ENCODE measurements at places on chromosomes 1 and 21.

DNA sequence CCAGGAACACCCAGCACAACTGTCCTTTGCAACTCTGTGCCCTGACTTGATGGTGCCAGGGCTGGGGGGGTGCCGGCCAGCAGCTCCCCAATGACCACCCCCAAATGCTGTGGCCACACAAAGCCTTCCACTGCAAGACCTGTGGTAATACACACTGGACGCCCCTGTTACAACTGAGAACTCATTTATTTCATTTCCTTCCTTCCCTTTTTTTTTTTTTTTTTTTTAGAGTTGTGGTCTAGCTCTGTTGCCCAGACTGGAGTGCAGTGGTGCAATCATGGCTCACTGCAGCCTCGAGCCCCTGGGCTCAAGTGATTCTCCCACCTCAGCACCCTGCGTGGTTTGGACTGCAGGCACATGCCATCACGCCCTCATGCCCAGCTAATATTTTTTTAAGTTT is 25.2 kb downstream of the TP73 start:
- no peak for DNase-seq

- DNase-seq, result no peak
These were observed 19.5 kb upstream of the CPLANE2 start for GRCh38 chr1:16256478-16256877.

DNA sequence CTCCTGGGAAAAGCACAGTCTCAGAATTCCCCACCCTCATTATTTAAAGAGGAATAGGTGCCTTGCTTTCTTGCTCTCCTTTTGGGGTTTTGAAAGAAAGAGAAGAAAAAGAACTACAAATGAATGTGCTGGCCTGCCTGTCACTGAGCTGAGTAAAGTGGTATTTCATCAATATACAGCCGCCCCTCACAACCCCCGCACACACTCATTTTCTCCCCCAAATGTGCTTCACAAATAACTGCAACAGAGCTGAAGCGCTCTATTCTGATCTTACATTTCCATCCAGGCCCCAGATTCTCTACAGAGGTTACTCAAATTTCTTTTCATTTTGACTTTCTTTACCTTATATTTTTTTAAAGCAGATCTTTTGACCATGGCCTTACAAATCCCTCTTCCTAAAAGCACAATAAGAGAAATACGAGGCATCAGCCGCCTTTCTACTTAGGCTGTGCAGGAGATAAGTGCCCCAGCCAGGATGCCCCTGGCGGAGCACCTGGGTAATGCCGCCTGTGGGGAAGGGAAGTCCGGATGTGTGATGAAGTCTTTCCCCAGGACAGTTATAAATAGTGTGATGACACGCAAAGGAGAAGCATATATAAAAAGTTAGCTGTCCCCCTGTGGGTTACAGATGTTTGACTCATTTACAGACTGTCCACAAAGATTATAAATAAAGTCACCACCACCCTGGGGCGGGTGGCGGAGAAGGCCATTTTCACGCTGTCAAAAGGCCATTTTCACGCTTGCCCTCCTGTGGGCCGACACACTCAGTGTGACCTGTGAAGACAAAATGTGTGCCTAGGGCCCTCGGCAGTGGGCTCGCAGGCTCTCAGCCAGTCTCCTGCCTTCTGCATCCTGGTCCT is 6.5 kb downstream of the KCNN3 start:
- peak; percentile 77 for DNase-seq

DNA sequence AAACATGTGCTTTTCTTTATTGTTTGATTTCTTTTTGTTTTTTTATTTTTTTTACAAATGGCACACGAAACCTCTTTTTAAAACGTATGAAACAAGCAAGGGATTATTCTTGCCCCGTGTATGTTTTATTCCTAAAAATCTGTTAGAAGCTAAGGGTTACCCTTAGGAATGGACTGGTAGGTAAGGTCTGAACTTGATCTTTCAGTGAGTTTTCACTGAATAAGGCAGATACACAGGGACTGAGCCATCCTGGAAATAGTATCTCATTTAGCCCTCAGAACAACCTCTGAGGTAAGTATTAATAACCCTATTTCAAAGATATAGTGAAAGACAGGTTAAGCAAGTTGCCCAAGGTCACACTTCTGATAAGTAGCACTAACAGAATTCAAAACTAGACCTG is 6.0 kb downstream of the CD53 start:
- no peak for DNase-seq

DNA sequence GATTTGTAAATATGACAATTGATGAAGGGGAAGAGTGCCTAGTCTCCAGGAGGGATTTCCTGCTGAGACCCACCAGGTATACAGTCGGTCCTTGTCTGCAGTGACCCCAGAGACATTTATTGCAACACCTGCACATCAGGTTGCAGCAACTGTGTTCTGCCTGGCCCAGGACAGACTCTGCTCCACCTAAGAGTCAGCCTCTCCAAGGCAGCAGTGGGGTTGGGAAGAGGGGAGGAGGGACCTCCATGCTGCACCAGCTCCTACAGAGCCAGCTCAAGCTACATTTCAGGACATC is 120.4 kb upstream of the IRF2BP2 start:
- DNase-seq, result no peak

- no peak for DNase-seq
These were observed 68.7 kb downstream of the ADAMTS1 start for GRCh38 chr21:26776310-26777021.

- DNase-seq, result peak; percentile 86
These were observed at the start of gene ADAMTSL4 for GRCh38 chr1:150548632-150549495. Gene ADAMTSL4 (plus strand): TSS chr1:150549408. CDS start chr1:150552289, 2,881 bp downstream.

DNA sequence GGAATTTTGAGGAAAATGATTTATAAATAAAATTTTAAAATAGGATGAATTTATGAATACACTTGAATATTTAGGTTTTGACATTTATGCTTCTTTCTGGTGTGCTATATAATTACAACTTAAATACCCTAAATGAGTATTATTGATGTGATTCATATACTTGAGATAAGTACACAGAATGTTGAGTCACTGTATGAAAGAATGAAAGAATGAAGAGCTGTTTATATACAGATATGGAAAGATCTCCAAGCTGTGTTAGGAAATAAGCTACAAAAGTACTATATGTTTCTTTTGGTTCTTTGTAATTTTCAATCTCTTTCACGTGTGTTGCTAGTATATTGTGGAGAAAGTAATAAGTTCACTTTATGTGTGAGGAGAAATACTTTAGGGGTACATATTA is 147.2 kb downstream of the RASAL2 start:
- no peak for DNase-seq

DNA sequence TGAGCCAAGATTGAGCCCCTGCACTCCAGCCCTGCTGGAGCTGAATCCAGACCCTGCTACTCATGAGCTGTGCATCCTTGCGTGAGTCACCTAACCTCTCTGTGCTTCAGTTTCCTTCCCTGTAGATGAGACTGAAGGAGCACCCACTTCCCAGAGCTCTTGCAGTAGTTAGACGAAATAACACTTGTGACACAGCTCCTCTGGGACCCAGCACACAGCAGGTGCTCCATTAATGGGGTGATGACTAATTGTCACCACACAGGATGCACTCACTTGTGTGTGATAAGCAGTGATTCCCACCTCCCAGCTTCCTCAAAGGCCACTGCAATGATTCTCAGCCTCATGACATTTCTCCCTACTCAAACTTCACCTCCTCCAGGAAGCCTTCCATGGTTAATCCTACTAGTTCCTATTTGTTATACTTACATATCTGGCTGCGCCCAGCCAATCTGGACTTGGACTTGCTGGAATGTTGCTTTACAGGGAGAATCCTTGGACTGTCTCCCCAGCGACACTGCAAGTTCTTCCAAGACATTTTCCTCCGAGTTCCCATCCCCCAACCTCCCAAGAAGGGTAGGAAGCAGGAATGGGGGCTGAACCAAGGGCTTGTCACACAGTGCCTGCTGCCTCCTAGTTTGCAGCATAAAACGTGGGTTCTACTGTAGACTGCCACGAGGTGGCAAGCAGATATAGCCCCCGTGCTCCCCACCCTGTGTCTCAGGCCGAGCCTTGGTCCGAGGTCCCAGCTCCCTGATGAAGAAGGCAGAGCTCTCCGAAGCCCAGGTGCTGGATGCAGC is 17.2 kb downstream of the DRAXIN start:
- no peak for DNase-seq

DNA sequence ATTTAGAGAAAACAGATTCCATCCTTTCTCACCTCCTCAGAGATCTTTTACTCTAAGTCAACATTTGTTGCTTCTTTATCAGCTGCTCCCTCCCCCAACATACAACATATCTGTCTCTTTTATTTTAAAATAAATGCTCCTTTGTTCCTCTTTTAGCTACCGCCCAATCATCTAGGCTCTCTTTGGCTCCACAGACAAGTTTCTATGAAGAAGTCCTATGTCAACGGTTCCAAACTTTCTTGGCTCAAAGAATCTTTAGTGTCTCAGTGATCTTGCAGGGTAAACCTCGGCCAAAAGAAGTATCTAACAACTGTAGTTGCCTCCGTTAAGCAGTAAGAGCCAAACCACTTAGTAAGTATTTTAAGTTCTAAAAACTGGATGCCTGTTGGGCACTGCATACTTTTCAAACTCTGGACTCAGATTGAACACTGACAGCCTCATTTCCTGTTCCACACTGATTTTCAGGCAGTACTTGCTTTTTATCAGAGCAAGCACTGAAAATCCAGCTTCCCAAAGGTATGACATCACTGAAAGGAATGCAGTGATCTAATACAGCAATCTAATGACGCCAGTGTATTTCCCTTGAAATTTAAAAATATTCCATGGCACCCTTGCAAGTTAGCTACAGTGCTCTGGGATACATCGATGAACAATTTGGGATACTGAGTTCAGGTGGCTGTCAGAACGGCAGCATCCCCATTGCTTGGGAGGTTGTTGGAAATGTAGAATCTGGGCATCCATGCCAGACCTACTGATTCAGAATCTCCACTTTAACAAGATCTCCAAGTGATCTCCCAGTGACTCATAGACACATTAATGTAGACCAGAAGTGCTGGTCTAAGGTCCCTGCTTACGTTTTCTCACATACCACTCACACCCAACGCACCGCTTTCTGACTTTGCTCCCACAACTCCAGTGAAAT is 26.8 kb downstream of the EGLN1 start:
- DNase-seq, result no peak

- DNase-seq, result no peak
These were observed 28.5 kb upstream of the CAMSAP2 start for GRCh38 chr1:200710166-200710565.

GRCh38 chr21:41932576-41933312 is 21.1 kb downstream of the C2CD2 start:
- no peak for DNase-seq

DNA sequence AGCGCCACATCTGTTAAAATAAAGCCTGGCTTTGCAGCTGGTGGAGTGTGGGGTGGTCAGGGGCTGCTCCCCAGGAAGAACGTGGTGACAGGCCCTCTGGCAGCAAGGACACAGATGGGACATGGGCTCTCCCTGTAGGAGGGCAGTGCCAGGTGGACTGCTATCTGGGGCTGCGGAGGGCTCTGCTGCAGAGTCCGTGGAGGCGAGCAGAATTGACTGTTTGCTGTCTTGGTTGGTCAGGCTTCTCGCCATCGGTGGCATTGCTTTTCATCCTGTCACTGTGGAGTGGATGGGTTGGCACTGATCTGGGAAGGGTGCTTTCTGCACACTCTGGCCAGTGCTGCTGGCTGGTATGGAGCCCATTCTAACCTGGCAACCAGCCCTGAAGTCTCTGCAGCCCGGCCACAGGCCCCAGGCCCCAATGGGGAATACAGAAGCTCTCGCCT is 103.0 kb downstream of the LAMC2 start:
- DNase-seq, result no peak

DNA sequence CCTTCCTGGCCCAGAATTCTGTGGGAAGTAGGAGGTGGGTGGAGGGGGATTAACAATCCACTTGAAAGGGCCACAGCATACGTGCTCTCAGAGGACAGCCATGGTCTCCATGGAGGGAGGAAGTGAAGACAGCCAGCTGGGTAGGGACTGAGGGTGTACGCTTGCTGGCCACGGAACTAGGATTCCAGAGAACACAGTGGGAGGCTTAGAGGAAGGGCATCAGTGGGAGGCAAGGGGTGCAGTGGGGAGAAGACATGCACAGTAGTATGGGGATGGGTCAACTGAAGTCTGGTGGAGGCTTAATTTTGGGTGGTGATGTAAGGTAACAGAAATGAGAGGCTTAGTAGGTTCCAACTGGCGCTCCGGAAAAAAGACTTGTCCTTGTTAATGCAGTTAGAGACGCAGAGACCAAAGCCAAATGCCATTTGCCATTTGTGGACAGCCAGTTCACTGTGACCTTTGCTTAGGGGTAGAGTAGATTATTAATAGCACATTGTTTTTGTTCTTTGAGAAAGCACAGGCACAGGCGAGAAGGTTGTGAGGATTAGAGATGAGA is 103.0 kb downstream of the ZSCAN20 start:
- no peak for DNase-seq

- DNase-seq, result no peak
These were observed 76.8 kb downstream of the POU2F1 start for GRCh38 chr1:167297222-167298214.

GRCh38 chr1:193602705-193603104 is 416.3 kb upstream of the B3GALT2 start:
- DNase-seq, result no peak

DNA sequence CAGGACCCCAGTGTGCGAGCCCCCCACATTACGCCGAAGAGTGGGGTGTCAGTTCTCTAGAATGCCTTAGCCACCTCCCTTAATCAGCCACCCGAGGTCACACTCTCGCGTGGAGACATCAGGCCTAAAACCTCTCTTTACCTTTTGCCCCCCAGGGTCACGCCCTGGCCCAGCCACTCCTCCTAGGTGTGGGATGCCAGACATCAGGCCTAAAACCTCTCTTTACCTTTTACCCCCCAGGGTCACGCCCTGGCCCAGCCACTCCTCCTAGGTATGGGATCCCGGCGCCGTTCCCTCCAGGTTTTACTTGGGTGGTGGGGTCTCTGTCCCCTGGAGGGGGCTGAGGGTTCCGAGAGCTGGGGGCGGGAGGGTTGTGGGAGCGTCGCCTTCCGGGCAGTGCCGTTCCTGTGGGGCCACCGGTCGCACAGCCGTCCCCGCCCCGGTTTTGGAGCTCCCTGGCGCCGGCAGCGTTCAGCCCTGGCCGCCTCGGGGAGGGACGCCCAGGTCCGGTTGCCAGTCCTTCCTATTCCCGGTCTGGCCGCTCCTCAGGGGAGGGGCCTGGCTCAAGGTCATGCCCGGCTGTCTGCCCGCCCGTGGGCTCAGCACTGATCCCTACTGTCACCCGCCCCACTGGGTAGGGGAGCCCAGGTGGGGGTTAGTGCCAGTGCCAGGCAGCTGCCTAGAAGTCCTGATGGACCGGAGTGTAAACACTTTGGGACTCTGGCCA is 882 bp downstream of the VPS13D start:
- DNase-seq, result peak; percentile 57

DNA sequence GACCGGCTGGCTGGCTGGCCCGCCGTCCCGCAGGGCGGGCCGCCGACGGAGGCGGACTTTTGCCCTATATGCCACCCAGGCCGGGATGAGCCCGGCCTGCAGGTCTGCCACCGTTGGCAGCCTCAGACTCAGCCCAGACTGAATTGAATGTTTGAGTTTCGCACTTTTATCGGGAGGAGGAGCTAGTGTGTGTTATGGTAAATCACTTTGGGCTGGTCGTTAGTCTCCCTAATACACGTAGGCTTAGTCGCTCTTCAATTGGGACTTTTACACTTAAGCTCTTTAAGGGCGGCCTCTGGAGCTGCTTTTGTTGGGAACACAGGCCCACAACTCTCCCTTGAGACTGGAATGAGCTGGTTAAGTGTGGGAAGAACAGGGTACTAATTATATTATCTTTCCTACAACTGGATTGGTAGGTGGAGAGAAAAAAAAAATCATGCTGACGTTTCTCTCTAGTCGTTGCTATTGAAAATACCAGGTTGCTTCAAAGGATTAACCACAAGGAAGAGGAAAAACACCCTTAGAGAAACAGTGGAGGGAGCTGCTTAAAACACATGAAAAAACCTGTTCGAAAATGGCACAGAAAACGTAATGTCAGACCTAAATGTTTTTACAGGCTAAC is 1.4 kb upstream of the IRF2BP2 start:
- peak; percentile 75 for DNase-seq
